Esophagus muscularis mucosa (tissue), 4 donors: ENCODE measurements at places on chromosomes 6 and 20. TPM values are rescaled to one million over a fixed set of nuclear protein-coding genes. Genes with fewer than 3 reads are reported as not detected.

PRR18 gene
- total RNA-seq = not detected

ANKRD6 gene
- 18.9 TPM for total RNA-seq

GABRR2 gene
- total RNA-seq = 0.33 TPM

EEF1A2 gene
- total RNA-seq = 7.6 TPM

LRRC1 gene
- 12.4 TPM for total RNA-seq

RRAGD gene
- total RNA-seq = 31.4 TPM

TMEM217 gene
- total RNA-seq = 0.99 TPM
